Neural cell (in vitro differentiated cells): ENCODE measurements at places on chromosomes 11 and 22. TPM values are rescaled to one million over a fixed set of nuclear protein-coding genes. Genes with fewer than 3 reads are reported as not detected.

TREH gene
- 0.12 TPM in 1 of 2 replicates, not detected in the other for polyA plus RNA-seq

NXPE4 gene
- polyA plus RNA-seq, result not detected in 2 replicates

THY1 gene
- 98.3 and 118 TPM in 2 replicates for polyA plus RNA-seq

FBLN1 gene
- 3.4 and 5.8 TPM in 2 replicates for polyA plus RNA-seq

ZNF215 gene
- polyA plus RNA-seq, result 0.38 and 2.5 TPM in 2 replicates

MIAT gene
- polyA plus RNA-seq, result 529 and 710 TPM in 2 replicates

MRGPRE gene
- polyA plus RNA-seq, result 0.28 TPM in 1 of 2 replicates, not detected in the other

TCN1 gene
- not detected in 2 replicates for polyA plus RNA-seq

ENTHD1 gene
- polyA plus RNA-seq, result not detected in 2 replicates

MRGPRX4 gene
- polyA plus RNA-seq, result not detected in 2 replicates

PHOX2A gene
- polyA plus RNA-seq, result not detected in 2 replicates

TIMM10 gene
- 63.6 and 69.5 TPM in 2 replicates for polyA plus RNA-seq

APOL6 gene
- not detected in 2 replicates for polyA plus RNA-seq

KLHDC7B gene
- polyA plus RNA-seq, result not detected in 2 replicates

CDC42EP1 gene
- 0.24 TPM in 1 of 2 replicates, not detected in the other for polyA plus RNA-seq

TTC28 gene
- polyA plus RNA-seq, result 14.8 and 18.4 TPM in 2 replicates

F2 gene
- polyA plus RNA-seq, result 0.40 and 0.94 TPM in 2 replicates

DGCR6L gene
- 117 and 125 TPM in 2 replicates for polyA plus RNA-seq

TMEM191C gene
- polyA plus RNA-seq, result 68.3 and 81.8 TPM in 2 replicates

ZNF214 gene
- 6.9 and 7.6 TPM in 2 replicates for polyA plus RNA-seq

JHY gene
- 0.37 and 1.0 TPM in 2 replicates for polyA plus RNA-seq

OR8B12 gene
- polyA plus RNA-seq, result not detected in 2 replicates

COMT gene
- 14.2 and 27.6 TPM in 2 replicates for polyA plus RNA-seq

MMP12 gene
- polyA plus RNA-seq, result not detected in 2 replicates

CAPN5 gene
- 20.5 and 30.1 TPM in 2 replicates for polyA plus RNA-seq

DGCR6 gene
- 8.9 and 13.3 TPM in 2 replicates for polyA plus RNA-seq

ART5 gene
- polyA plus RNA-seq, result not detected in 2 replicates

MS4A2 gene
- not detected in 2 replicates for polyA plus RNA-seq

CHRDL2 gene
- not detected in 2 replicates for polyA plus RNA-seq

TSSK2 gene
- 0.26 TPM in 1 of 2 replicates, not detected in the other for polyA plus RNA-seq

TSGA10IP gene
- polyA plus RNA-seq, result 0.34 and 0.53 TPM in 2 replicates

MYO7A gene
- polyA plus RNA-seq, result 0.30 and 0.61 TPM in 2 replicates

C11orf52 gene
- not detected in 2 replicates for polyA plus RNA-seq

MS4A4E gene
- not detected in 2 replicates for polyA plus RNA-seq

ANAPC15 gene
- polyA plus RNA-seq, result 52.8 and 64.6 TPM in 2 replicates

OR51I1 gene
- polyA plus RNA-seq, result not detected in 2 replicates

TBX1 gene
- not detected in 2 replicates for polyA plus RNA-seq

ARHGEF17 gene
- 7.0 and 7.9 TPM in 2 replicates for polyA plus RNA-seq

PICALM gene
- polyA plus RNA-seq, result 161 and 163 TPM in 2 replicates

ACR gene
- not detected in 2 replicates for polyA plus RNA-seq

MS4A4A gene
- polyA plus RNA-seq, result not detected in 2 replicates
